CD8-positive, alpha-beta memory T cell (primary cell): ENCODE measurements at places on chromosomes 4 and X.

DNA sequence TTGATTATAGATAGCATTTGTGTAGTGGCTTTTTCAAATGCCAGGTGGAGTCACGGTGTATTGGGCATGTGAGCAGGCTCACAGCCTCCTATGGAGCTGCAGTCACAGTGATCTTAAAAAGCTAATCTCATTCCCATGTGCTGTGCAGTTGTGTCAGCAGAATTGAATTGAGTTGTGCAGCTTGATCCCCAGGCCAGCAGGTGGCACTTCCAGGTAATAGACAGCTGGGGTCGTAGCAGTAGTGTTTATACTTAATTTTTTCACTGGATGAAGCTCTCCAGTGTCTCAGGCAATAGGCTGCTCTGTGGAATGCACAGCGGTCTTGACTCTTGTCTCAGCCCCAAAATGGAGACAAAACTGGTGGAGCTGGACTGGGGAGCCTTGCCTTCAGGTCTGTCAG, 1028.1 kb downstream of the SH3BGRL start:
- no peak for DNase-seq

GRCh38 chr4:173682609-173683008, 152.6 kb upstream of the HAND2 start:
- DNase-seq: no peak

DNA sequence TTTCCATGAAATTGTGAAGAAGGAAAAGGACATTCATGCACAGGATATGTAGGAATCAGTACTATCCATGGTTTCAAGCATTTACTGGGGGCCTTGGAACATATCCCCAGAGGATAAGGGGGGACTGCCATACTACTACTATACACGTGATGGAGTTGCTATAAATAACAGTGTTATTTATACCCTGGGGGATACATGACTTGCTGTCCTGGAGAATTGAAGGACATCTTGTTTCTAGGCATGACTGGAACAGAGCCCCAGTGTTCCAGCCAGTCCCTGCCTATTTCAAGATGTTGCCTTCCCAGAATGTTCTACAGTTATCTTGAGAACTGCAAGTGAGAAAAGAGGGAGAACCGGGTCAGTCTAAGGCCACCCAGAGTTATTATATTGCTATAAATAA, 39.6 kb upstream of the ZNF81 start:
- no peak for DNase-seq

DNA sequence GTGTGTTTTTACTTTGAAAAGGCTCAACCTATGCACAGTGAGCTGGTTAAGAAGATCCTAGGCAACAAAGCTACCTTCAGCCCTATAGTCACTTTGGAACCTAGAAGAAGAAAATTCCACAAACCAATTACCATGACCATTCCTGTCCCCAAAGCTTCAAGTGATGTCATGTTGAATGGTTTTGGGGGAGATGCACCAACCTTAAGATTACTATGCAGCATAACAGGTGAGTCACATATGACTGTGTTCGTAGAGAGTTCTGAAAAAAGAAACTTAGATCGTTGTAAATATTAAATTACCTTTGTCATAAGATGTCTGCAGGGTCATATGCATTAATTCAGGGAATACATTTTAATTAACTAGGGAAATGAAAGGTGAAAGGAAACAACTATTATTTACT, 287.1 kb downstream of the ANK2 start:
- DNase-seq: no peak
